ENCODE measurements at places on chromosomes 3 and 15.

- no peak for DNase-seq
Measured at GRCh38 chr3:144429719-144430121, 458.1 kb downstream of the DIPK2A start.

DNA sequence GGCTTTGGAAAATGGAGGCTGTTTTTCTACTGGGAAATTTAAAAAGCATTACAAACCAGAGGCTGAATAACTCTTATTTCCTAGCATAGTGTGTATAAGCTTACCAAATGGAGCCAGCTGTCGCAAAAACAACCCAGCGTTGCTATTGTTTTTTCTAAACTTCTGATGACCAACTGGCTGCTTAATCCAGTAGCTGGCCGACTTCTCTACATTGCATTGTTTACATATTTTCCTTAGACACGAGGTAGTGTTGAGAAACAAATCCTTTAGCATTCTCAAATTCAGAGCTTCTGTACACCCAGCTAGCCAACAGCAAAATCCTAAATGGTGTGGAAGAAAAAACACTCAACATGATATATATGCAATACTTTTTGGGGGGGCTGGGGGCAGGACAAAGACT, 161.0 kb upstream of the ADAMTS9 start:
- DNase-seq: no peak

GRCh38 chr15:40115670-40116093, 7.0 kb upstream of the BMF start:
- no peak for DNase-seq

- DNase-seq: no peak
Measured at GRCh38 chr3:4575381-4575780, 82.2 kb downstream of the ITPR1 start.

DNA sequence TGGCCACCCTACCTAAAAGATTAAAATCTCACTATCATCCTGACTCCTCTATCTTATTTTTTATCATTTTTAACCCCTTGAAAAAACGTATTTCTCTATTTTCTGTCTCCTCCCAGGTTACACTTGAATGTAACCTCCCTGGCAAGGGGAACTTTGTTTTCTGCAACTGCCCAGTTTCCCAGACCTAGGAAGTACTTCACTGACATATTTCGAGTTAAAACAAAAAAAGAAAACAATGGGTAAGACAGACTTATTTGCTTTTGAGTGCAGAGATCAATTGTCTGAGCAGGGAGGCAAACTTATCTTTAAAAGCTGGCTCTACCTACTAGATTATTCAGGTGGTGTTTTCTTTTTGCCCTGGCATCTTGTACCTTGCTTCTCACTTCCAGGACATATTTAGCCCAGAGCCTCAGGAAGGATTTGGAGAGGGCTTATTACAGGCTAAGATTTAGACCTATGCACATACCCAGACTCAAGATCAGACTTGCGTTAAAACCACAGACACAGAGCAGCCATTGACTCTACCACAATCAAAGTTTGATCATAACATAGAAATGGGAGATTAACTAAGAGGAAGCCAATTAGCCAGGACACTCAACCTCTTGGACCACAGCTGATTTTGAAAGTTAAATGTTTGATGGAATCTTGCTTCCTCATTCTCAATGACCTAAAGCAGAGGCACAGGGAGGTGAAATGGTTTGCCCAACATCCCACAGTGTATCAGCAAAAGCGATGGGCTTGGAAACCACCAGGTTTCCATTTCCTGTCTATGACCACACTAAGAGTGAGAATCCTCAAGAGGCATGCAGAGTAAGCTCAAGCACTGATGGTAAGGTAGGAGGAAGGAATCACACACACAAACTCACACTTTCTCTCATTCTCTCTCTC, 169.5 kb upstream of the THBS1 start:
- no peak for DNase-seq

DNA sequence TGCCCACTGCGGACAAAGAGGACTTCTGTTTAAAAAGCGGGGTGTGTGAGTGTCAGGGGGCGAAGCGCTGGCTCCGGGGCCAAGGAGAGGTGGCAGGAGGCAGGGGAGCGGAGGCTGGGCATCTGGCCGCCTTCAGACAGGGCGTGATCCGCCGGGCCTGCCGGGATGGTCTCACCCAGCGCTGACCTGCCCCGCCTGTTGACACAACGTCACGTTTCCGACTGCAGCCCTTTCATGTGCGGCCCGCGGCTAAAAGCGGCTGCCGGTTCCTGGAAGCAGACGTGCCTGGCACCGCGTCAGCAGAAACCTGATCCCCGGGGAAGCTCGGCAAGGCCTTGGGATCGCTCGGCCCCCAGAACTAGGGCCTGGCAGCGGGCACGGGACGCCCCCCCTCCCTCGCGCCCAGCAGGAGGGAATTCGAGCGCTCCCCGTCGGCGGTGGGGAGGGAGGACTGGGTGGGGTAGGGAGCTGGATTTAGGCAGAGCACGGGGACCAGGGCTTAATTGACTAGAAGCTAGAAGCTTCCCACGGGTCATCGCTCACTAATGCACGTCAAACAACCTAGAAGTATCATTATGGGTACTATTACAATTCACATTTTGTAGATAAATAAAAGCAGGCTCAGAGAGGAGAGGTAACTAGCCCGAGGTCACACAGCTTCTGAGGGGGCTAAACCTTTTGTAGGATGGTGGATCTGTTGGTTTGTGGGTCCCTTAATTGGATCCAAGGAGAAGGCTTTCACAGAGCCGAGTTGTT, 7.7 kb downstream of the BHLHE40 start:
- peak; percentile 86 for DNase-seq

Data from NCI-H1930 (cell line).